Brain pericyte (primary cell): ENCODE measurements at places on chromosomes 4 and X.
A peak's percentile ranks its signal among the peaks of the same experiment; 100 is the strongest.

GRCh38 chr4:86203176-86203575, 156.7 kb downstream of the MAPK10 start:
- no peak for DNase-seq

- DNase-seq = no peak
Observed at GRCh38 chr4:61782133-61782532, 582.0 kb downstream of the ADGRL3 start.

DNA sequence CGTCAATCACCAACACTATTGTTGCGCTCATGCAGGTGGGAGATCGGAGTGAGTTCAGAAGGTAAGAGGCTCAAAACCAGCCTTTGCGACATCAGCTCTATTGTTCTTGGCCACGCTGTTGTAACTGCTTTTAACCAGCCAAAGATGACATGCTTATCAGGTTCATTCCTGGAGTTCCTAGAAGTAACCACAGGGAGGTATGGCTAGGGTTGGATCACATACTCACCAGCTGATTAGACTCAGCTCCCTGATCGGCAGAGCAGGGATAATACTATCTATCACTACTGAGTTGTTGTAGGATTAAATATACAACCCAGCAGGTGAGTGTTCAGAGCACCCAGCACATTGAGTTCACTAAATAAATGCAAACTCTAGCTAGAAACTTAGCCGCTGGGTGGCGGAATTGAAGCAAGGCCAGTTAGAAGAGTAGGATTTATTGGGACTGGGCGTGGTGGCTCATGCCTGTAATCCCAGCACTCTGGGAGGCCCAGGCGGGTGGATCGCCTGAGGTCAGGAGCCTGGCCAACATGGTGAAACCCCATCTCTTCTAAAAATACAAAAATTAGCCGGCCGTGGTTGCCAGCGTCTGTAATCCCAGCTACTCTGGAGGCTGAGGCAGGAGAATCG, 12.4 kb downstream of the SLC34A2 start:
- no peak for DNase-seq

DNA sequence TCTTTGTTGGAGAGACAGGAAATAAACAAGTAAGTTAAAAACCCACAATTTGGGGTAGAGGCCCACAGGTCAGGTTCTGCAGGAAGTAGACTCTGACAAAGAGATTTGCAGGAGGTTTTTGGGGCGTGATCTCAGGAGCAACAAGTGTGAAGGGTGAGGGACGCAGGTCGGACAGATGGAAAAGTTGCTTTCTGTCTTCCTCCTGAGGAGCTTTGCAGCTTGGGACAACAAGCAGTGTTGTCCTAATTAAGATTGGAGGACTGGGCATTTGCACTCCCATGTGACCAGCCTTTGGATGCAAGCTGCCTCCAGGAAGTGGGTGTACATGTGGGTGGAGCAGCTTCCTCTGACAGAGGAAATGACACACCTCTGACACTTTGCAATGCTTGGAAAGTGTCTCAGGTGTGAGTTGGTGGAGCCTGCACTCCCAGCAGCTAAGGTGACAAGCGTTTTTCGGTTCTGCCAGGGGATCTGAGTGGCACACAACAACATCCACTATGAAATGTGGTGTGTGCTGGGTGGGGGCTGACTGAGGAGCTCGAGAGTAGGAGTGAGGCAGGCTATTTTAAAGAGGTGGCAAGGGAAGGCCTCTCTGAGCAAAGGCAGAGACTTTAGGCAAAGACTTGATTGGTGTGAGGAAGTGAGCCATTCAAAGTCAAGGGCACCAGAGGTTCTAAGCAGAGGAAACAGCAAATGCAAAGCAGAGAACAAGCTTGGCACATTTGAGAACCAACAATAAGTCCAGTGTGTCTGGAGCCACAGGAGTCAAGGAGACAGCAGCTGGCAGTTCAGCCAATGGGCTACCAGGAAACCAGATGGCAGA, 339.8 kb upstream of the GATB start:
- DNase-seq = no peak

- DNase-seq = peak; percentile 31
Observed at GRCh38 chr4:14783011-14783877, 219.0 kb upstream of the CPEB2 start.

GRCh38 chr4:118033148-118034052, 886 bp upstream of the NDST3 start:
- DNase-seq = no peak

DNA sequence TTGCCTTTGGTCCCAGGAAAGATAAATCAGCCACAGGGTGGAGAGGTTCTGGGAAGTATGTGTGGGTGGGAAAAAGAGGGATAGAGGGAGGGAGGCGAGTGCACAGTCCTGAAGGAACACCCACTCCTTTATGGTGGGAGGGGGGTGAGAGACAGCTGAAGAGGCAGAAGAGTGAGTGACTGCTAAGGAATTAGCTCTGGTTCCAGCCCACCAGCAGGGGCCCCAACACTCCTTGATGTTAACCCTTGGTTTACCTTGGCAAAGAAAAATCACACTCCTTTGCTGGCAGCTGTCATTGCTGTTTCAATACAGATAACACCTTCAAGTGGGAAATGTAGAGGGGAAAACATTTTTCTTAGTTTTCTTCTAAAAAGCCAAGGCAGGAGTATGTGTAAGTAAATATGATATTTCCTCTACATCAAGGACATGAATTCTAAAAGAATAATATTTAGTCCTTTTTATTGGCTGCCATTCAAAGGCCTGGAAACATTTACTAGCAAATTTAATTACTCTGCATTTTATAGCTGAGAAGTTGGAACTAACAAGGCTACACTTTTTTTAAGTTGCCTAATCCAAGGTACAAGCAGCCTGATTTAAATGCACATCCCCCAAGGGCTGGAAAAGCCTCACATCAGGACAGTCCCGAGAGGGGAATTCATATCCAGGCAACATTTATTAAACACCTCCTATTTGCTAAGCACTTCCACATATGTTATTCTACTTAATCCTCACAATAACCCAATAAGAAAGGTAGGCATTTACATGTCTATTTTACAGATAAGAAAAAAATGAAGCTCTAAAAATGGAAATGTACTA, 81.7 kb downstream of the HS6ST2 start:
- no peak for DNase-seq

DNA sequence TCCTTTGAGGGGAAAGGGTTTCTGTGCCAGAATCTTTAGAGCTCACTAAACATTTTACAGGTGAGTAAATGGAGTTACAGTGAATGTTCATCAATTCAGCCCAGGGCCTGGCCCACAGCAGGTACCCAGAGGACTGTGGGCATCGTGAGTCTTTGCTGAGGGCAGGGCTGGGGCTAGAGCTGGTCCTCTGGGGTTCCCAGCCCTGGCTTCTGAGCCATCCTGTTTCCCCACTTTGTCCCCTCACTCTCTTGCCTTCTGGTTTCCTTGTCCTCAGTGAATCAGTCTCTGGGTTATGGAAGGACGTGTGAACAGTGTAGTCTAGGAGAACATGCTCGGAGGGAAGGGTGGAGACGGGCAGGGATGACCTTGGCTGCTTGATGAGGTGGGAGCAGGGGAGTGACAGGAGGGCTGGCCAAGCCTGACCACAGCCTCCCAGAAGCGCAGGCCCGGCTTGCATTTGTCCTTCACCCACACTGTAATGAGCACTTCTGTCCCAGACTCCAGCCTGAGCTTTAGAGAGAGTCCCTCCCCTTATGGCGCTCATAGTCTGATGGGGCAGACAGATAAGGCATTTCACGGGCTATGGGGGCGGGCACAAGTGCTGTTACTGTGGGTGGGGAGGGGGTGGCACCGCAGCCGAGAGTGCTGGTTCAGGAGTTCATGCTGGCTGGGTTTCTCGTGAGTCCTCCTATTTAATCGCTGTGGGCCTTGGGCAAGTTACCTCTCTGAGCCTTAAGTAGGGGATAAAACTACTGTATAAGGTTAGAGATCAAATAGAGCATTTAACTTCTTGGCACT, 17.3 kb downstream of the TBC1D14 start:
- no peak for DNase-seq

DNA sequence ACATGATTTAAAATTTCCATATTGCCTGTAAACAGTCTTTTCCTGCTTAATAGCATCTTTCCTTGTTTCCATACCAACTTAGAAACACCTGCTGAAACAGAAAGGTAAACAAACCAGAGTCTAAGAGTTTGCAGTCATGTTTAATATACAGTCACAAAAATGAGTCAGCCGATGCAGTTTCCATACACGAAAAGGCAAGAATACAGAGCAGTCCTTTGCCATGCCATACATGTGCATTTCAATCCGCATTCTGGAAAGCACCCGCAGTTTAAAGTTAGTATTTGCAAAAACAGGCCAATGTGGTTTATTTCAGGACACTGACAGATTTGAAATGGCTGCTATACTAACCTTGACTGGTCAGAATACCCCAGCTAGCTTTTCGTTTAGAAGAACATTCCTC, 32.1 kb downstream of the ASB5 start:
- no peak for DNase-seq

DNA sequence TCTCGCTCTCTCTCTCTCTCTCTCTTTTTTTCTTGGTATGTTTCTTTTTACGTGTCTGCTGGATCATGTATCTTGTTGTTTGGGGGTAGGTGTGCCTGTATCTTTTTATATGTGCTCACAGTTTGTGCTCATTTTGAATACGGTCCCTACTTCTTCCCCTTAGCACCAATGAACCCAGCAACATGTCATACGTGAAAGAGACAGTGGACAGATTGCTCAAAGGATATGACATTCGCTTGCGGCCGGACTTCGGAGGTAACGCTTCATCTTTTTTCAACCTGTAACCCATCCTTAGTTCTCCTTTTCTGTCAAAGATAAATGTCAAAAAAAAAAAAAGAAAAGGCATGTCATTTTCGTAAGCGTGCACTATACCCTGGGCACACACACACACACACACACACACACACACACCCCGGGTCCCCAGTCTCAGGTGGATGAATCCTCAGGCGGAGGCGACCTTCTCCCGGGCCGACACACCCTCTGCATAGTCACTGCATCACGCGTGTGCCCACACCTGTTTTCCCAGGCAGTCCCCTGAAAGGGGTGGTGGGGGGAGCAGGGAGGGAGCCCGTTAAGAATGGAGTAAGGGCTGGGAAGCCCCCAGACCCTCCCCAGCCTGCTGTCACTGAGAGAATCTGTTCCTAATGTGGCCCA, 511 bp downstream of the GABRB1 start:
- DNase-seq = no peak

DNA sequence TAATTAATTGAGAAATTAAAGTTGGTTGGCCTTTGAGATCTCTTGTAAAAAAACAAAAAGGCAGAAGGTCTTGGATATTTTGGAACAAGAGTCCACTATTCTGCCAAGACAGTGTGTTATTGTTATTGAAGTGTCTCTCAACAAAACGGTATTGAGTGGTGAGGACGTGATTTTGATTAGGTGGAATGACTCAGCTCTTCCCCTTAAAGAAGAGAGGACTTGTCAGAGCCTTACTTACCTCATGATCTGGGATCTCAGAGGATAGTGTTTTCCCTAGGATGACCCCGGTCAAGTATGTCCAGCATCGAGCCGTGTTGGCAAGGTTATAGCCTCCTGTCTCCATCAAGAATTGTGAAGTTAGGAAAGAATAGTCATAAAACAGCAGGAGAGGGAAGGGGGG, 110.9 kb downstream of the HDAC8 start:
- DNase-seq = no peak

- no peak for DNase-seq
Observed at GRCh38 chrX:86171366-86171765, 23.1 kb downstream of the DACH2 start.

DNA sequence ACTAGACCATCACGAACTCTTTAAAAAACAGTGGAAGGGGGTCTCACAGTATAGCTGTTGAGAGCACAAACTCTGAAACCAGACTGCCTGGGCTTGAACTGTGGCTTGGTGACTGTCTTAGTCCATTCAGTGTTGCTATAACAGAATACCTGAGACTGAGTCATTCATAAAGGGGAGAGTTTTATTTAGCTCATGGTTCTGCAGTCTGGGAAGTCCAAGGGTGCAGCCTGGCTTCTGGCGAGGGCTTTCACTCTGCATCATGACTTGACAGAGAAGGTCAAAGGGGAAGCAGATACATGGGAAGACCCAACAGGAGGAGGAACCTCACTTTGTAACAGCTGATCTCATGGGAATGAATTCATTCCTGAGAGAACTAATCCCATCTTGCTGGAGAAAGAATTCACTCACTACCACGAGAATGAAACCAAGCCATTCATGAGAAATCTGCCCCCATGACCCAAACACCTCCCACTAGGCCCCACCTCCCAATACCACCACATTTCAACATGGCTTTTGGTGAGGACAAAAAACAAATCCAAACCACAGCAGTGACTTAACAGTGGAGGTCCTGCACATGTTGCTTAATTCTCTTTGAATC, 116.7 kb upstream of the STOX2 start:
- DNase-seq = no peak

GRCh38 chr4:5976921-5977320, 41.3 kb downstream of the C4orf50 start:
- DNase-seq = no peak

DNA sequence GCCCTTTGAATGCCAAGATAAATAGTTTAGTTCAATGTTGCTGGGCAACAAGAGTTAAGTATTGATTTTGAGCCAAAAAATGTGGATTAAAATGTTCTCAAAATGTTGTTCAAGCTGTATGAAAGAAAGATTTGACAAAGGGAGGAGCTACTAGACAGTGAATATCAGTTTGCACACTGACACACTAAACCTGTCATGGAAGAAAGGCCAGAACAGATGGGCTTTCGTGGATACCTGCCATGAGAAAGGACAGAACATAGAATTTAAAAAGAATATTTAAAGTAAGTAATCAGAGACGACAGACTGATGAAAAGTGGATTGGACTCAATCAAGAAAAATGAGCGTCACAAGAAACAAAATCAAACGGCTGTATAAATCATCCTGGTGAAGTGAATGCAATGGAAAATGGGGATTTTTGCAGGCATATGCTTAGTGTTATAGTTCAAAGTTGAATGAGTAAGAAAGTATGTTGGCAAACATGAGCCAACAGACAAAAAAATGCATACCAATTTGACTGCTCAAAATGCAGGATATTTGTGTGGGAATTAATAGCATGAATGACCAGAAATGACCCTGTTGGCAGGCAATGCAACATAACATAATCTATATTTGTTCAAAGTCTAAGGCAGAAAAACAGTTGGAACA, 7.4 kb downstream of the PCDH18 start:
- DNase-seq = no peak

DNA sequence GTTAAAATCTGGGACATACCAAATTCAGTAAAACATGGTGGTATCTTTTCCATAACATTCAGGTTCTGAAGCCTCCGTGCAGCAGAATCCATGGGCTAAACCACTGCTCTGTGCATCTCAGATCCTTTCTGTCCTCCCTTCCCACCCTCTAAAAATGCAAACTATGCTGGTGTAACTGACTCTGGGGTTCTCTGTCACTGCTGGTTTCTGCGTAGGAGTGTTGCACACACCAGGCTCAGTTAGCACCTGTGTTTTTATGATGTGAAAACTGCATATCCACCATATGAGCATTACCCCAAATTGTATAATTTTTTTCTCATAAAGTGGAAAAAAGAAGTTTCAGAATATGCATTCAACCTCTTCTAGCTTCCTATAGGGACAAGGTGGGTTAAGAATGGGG, 22.4 kb upstream of the IL21 start:
- DNase-seq = no peak

DNA sequence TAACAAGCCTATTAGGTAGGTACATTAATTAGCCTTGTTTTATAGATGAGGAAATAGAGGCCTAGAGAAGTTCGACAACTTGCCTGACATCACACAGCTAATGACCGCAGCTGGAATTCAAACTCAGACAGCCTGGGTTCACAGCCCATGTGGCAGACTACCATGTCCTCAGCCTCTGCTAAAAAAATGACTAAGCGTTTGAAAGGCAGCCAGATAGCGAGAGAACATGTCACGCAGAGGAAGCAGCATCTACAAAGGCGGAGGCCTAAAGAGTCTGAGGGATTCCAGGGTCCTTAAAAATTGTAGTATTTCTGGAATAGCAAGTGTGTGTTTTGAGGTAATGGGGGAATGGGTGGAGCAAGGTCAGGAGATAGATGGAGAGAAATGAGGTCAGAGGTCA, 33.2 kb upstream of the BMP15 start:
- DNase-seq = no peak

- no peak for DNase-seq
Observed at GRCh38 chr4:101239665-101240064, 107.7 kb downstream of the PPP3CA start.
